ENCODE measurements at places on chromosomes 3 and 15. TPM values are rescaled to one million over a fixed set of nuclear protein-coding genes. Genes with fewer than 3 reads are reported as not detected.

ATP6V1A gene
- 157 TPM for total RNA-seq

STRC gene
- total RNA-seq: 1.2 TPM

ANKRD63 gene
- not detected for total RNA-seq

GRCh38 chr3:57151021-57151449 is 14.1 kb downstream of the IL17RD start:
- H3K36me3 ChIP-seq: no peaks in the 10 kb centered on the region
- peaks cover 7% of the 10 kb centered on the region for H3K4me1 ChIP-seq
- no peaks in the 10 kb centered on the region for H3K27me3 ChIP-seq
- no peak overlapping the region for H3K27ac ChIP-seq
- H3K4me3 ChIP-seq: no peak overlapping the region

- H3K27ac ChIP-seq: no peak overlapping the region
- H3K4me3 ChIP-seq: no peak overlapping the region
- no peaks in the 10 kb centered on the region for H3K36me3 ChIP-seq
- H3K27me3 ChIP-seq: no peaks in the 10 kb centered on the region
These were observed 44.7 kb downstream of the DNAJB8 start for GRCh38 chr3:128421966-128422365.

- H3K36me3 ChIP-seq: no peaks in the 10 kb centered on the region
- peak; percentile 21 for DNase-seq
- no peaks in the 10 kb centered on the region for H3K27me3 ChIP-seq
- peaks cover 11% of the 10 kb centered on the region for H3K4me1 ChIP-seq
- no peak overlapping the region for H3K27ac ChIP-seq
These were observed 441.3 kb downstream of the MAGI1 start for GRCh38 chr3:65597226-65597951.

GRCh38 chr3:156600834-156601233 is 45.9 kb upstream of the SSR3 start:
- peaks cover 7% of the 10 kb centered on the region for H3K4me1 ChIP-seq
- H3K27ac ChIP-seq: no peak overlapping the region
- no peak for DNase-seq
- H3K36me3 ChIP-seq: no peaks in the 10 kb centered on the region
- H3K27me3 ChIP-seq: no peaks in the 10 kb centered on the region
